NCI-H2227 treated with DMSO at 0.1 percent for 48 hours (cell line): ENCODE measurements at places on chromosomes 1 and 21.
A peak's percentile ranks its signal among the peaks of the same experiment; 100 is the strongest.

DNA sequence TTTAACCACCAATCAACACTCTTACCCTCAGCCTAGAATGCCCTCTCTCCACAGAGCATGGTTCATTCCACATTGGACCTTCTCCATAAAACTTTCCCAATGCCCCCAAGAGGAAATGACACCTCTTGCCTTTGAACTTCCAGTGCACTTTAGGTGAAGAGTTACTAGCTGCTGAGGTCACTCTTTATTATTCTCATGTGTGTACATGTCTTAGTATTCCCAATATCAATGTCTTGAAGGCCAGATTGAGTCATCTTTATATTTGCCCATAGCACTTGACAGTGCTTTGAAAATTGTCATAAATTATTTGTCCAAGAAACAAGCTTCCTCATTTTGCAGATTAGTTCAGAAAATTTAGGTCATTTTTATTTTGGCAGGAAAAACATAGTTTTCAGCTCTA is 8.1 kb upstream of the DNASE2B start:
- no peak for DNase-seq

DNA sequence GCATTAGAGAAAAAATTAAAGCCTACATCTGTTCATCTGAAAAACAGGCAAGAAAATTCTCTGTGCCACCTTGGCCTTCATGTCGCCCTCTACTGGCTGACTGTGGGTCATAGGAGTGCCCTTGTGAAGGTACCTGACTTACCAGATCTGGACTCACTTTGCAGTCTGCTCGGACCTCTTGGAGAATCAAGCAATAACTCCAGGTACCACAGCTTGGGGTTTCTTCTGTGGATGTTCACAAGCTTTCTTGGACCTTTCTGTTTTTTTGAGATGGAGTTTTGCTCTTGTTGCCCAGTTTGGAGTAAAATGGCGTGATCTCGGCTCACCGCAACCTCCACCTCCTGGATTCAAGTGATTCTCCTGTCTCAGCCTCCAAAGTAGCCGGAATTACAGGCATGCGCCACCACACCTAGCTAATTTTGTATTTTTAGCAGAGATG is 2.4 kb upstream of the PRAMEF18 start:
- DNase-seq: no peak

DNA sequence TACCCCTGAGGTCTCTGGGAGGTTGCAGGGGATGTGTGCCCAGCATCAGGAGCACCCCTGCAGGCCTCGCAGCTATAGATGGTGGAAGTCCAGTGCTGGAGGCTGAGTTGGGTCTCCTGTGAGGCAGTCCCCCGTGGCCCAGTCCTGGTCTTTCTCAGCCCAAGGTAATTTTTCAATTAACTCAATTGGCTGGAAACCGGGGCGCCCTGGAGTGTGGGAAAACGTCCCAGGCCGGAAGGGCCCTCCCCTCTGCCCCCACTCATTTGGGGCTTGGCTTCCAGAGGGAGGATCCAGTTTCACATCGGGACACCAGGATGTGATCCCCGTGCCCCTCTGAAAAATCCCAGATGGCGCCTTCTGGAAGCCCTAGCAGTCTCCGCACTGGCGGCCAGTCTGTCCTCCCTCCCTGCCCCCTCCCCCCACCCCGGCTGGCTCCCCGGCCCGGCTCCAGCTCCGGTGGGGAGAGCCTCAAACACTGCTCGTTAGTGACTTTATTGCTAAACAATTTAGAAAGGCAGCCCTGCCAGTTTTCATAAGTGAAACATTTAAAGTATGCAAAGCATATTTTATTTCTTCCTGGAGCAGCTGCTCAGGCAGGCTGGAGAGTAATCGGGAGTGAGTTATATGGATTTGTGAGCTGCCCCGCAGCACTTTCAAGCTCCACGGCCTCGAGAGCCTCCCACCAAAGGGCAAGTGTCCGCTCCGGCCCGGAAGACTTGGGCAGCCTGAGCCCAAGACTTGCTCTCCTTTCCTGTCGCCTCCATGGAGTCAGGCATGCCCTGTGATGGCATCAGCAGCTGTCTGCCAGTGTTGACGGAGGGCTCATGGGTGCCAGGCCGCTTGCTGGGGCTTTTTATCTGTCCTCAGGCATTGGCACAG is 208.2 kb upstream of the TMEM51 start:
- DNase-seq: no peak

DNA sequence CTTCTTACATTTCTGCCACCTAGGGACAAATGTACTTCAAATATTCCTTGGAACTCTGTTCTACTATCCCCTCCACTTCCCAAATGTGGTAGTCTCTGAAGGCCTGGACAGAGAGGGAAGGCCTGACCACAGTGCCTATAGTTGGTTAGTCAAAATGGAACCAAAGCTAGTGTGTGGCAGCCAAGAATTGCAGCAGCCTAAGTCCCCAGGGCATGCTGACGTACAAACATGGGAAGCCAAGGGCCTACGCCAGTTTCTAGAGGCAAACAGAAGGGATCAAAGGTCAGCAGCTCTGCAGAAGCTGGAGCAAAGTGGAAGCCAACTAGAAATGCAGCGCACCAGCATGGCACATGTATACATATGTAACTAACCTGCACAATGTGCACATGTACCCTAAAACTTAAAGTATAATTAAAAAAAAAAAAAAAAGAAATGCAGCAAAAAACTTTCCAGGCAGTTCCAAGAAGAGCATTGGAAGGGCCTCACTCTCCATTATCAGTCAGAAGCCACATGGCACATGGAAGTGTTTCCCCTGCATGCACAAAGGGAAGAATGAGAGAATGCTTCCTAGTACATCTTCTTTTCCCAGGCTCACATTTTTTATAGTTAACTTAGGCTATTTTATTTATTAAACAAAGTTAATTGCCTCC is 39.4 kb upstream of the GADD45A start:
- DNase-seq: peak; percentile 29

GRCh38 chr21:35924714-35925301 is 135.5 kb downstream of the SETD4 start:
- DNase-seq: no peak

GRCh38 chr21:44871576-44872269 is 1.8 kb downstream of the PTTG1IP start:
- no peak for DNase-seq

GRCh38 chr1:5597171-5597850 is 394.9 kb downstream of the NPHP4 start:
- DNase-seq: no peak
